ENCODE measurements at places on chromosomes 2 and 18.

- DNase-seq: no peak
Observed at GRCh38 chr2:184294831-184295230, 303.5 kb upstream of the ZNF804A start.

DNA sequence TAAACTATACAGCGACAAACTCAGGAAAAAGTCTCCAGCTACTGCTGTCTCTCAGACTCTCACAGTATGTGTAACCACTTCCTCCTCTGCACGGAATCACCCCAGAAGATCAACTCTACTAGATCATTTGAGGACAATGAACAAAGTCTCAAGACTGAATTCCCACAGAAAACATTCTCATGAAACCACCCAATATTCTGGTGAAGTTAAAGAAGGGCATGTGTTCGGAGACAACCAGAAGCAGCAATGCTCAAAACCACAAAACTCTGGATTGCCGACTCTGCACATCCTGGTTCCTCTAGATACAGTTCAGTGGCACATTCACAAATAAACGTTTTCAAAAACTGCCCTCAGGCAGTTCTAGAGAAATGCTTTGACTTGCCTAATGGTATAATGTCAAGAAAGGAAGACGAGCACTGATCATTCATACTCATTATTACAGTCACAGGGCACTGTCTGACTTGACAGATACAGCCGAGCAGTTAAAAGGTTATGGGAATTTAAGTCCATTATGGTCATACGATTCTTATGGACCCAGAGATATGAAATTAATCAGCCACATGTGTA lies 91.9 kb upstream of the STK17B start:
- no peak for DNase-seq

GRCh38 chr2:152525277-152525838 lies 190.4 kb downstream of the FMNL2 start:
- DNase-seq: no peak

GRCh38 chr2:11133936-11134320 lies 21.3 kb upstream of the SLC66A3 start:
- DNase-seq: no peak

GRCh38 chr18:23593720-23594119 lies 7.4 kb upstream of the NPC1 start:
- DNase-seq: peak; percentile 83

- DNase-seq: no peak
Observed at GRCh38 chr2:100278986-100279385, 43.3 kb downstream of the LONRF2 start.

DNA sequence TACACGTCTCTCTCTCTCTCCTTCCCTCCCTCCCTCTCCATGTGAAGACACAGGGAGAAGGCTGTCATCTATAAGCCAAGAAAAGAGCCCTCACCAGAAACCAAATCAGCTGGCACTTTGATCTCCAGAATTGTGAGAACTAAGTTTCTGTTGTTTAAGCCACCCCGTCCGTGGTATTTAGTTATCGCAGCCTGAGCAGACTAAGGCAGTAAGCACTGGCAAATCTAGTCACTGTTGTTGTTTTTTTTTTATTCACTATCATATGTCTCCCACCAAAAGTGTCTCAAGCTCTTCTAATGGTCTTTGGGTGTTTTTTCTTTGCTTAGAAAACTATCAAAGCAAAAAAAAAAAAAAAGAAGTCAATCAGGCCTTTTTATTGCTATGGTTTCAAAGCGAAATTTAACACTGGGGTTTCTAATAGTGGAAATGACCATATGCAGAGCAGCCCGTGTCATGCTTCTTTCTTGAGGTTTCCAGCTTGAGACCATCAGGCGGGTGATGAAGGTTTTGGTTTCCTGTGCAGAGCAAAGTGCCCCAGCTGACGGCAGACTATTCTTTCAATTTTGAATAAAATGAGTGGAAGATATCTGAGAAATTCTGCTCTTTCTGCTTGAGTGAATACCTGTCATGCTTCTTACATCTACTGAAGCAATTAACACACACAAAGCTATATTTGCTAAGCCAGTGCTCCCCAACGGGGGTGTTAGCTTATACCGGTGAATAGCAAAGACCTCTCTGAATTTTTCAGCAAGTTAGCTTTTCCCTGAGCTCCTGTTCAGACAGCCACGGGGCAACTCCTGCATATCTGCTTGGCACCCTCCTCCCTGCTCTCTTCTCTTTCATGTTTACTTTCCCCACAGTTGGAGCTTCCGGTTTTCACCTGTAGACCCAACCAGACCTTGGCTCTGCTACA lies 394.1 kb upstream of the ATP5MC3 start:
- DNase-seq: no peak

DNA sequence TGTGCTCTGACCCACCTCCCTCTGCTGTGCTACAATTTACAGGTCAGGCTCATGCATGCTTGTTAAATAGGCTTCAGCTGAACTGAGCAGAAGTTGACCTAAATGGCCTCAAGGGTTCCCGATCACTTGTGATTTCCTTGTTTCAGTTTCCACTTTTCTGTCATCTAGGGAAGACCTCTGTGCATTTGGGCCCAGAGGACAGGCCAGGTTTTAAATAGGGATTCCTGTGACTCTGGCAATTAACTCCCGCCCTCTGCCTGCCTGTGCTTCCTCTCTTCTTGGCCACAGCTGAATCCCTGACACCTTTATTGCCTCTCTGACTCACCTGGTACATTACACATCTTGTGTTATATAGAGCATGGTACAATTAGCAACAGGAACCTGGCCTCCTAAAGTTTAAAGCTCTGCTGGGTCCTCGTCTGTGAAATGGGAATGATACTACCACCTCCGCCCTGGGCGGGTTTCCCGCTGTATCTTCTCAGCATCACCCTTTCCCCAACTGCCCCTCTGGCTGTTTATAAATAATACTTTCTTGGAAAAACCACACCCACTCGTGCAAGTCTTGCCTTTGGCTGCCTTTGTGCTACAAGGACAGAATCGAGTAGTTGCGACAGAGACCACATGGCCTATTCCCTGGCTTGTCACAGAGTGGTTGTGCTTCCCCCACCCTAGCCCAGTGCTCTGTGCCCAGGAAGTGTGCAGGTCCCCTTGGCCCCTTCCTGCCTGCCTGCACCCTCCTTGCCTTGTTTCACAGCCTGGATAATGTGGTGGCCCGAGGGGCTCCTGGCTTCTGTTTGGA lies 7.9 kb downstream of the CABLES1 start:
- DNase-seq: peak; percentile 45

DNA sequence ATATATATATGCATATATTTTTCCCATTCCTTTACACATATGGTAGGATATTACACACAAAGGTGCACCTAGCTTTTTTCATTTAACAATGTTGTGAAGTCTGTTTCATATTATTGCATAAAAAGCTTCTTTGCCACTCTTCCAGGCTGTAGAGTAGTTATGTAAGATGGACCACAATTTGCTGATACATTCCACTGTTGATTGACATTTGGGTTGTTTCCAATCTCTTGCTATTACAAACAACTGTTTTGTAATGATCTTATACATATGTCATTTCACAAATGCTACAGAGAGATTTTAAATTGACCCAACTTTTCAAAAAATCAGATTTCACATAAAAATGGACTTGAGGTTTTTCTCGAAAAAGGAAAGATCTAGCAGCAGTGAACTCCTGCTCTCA lies 301.4 kb downstream of the CDCA7 start:
- DNase-seq: no peak

GRCh38 chr2:222296911-222297599 lies 1.7 kb downstream of the PAX3 start:
- no peak for DNase-seq

GRCh38 chr18:50895350-50896045 lies 16.6 kb downstream of the ME2 start:
- no peak for DNase-seq

GRCh38 chr2:8639122-8639635 lies 42.7 kb upstream of the ID2 start:
- DNase-seq: no peak

GRCh38 chr18:79919089-79919488 lies 32.4 kb downstream of the SLC66A2 start:
- no peak for DNase-seq

DNA sequence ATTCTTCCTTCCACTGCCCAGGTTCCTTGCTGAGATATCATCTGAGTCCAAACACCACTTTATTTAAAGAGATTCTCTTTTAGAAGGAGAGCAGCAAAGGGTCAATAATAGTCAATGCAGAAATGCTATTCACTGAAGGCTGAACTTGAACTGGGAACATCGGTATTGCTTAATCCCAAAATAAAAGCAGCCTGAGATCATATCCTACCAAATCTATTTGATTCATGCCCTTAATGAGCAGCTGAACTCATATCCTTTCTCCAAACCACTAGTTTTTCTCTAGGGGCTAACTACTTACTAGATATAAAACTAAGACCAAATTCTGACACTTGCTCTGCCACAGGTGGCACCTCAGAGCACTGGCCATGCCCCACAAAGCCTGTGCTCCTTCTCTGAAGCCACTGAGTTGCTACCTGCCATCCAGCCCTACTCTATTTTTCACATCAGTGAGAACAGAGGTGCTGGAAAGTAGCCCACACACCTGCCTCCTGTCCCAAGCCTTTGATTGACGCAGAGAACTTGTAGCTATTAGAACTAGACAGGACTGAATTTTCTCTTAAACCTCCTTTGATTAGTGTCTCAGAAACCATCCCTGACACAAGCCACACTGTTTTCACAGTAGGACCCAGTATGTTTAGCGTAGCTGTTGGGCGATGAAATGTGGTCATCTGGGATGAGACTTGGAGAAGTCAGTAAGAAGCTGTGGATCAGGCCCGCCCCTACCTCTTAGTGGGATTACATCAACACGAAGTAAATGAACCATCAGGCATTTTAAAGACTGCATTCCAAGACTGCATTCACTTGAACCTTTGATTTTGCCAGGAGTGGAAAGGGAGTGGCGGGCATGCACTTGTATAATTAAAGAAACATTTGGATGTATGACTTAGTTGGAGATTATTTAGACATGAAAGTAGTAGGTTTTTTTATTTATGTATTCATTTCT lies 124.3 kb downstream of the RBMS1 start:
- peak; percentile 74 for DNase-seq

GRCh38 chr18:79900610-79901570 lies 50.6 kb downstream of the SLC66A2 start:
- DNase-seq: no peak

DNA sequence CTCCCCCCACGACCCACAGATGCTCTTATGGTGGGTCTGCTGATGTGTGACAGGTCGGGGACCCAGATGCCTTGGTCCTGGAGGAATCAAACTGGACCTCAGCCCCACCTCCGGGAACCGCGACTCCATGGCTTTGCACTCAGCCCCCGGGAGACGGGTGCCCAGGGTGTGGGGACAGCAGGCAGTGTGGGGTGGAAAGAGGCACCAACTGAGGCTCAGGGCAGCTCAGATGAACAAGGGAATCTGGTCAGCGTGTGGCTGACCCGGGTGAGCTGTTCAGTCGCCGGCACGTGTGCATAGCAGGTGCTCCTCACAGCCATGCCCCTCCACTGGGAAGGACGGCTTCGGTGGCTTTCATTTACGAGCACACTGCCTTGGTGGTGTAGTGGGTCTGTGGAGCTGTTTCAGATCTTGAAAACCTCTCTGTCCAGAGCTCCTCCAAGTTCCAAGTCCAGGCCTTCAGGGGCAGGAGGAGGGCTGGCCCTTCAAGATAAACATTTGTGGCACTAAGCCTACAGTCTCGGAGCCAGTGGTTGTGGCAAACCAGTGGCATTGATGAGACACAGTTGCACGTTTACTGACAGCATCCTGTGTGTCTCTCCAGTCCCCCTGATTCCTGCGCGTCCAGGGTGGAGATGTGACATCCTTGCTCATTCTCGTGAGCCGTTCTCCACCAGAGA lies 471.2 kb upstream of the HS6ST1 start:
- DNase-seq: no peak

- no peak for DNase-seq
Observed at GRCh38 chr2:86229221-86229620, 30.0 kb downstream of the MRPL35 start.

DNA sequence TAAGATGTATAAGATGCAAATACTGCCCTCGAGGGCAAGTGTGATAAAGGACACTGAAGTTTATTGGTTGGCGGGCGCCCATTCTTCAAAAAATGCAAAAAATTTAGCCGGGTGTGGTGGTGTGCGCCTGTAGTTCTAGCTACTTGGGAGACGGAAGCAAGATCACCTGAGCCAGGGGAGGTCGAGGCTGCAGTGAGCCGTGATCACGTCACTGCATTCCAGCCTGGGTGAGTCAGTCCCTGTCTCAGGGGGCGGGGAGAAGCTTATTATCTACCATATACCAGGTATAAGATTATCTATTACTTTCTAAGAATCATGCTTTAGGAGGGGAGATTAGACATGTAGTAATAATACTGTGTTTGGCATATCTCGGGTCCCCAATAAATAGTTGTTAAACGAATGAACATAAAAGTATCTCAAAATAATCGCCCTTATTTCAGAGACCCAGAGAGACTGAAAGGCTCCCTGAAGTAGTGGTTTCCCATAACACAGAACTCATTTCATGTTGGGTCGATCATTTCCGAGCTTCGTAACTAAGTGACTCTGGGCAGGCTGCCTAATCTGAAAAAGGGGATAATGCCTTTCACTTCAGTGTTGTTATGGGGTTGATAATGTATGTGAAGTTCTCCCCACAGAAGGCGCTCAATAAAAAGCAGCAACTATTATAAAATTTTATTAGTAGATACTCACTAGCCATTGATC lies 1.2 kb upstream of the SELENOI start:
- no peak for DNase-seq

DNA sequence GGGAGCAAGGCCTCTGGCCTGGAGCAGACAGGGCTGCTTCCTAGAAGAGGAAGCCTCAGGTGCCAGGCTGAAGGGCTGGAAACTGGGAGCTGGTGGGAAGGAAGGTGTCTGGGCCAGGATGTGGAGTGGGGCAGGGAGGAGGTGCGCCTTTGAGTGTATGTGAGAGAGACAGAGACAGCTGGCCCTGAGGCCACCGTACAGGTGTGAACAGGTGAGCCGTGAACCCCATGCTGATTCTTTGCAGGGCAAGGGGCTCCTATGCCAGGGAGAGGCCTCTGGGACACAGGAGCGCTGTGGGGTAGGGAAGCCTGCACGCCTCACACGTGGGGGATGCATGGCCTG lies 16.3 kb downstream of the ZFP36L2 start:
- no peak for DNase-seq

DNA sequence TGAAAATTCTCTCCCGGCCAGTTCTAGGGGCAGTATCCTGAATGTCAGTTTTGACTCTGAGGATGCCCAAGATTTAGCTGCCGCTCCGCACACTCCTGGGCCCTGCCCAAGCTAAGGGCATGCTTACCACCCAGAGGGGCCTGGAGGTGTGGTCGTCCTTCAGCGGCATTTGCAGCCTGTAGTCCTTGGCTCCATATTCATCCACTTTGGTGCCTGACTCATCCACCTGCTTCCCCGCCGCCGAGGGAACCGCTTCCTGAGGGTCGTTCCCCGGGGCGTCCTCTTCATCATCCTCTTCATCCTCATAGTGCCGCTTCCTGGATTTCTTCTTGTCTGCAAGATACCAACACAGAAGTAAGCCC lies 577 bp downstream of the ERCC3 start:
- no peak for DNase-seq

DNA sequence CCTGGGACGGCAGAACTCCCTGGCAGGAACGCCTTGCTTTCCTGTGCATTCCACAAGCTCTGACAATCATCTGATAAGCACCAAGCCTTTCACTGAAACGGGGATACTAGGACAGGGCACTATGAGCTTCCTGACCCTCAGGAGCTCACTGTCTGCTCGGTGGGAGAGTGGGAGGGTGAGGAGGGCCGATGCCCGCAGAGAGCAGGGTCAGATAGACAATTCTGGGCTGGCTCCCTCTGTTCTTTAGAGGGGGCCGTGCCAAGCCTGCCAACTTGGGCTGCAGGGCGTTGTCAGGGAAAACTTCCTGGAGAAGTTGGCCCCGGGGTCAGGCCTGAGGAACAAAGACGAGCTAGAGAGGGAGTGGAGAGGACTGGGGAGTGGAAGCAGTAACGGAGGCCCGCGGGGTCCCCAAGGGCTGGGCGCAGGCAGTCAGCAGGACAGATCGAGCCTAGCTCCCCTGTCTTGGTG lies 82.0 kb downstream of the CTAGE1 start:
- DNase-seq: no peak

GRCh38 chr2:134327367-134327766 lies 73.5 kb downstream of the MGAT5 start:
- no peak for DNase-seq
